ELR (cell line): ENCODE measurements at places on chromosomes 6 and 20.

DNA sequence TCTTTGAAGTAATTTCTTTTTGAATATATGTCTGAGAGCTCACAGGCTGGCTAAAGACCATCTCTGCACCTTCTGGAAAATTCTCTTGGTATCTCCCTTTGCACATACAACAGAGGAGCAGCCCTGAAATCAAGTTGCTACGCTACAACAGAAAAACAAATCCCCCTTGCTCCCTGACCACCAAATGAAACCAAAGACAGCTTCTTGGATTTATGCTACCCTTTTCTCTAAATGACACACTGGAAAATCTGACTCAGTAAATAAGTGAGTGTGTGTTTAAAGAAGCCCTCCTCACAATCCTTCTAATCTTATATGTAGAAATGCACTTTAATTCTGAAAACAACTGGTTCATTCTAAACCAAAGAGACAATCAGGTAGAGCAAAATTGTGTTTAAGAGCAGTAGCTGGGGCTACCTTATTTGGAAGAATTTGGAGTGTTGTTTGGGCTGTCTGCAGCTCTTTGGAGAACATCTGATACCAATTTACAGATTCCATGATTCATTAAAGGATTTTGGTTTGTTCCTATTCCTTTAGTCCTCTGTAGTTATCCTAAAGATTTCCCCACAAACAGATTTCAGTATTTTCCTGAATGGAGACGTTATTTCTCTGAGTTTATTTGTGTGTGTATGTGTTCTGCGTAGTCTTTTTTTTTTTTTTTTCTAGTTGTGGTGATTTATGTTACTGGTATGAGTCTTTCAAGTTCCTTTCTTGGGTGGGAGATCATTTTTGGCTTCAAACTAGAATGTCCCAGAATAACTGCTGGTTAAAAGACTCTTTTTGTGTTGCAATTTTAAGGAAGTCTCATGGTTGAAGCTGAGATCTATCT lies 36.4 kb upstream of the UTRN start:
- peak; percentile 15 for DNase-seq

GRCh38 chr6:3808759-3809514 lies 40.2 kb upstream of the FAM50B start:
- peak; percentile 94 for DNase-seq

GRCh38 chr6:75429061-75429703 lies 64.4 kb downstream of the FILIP1 start:
- no peak for DNase-seq

- DNase-seq = no peak
These were observed 369.8 kb downstream of the CDH4 start for GRCh38 chr20:61621852-61622251.

- DNase-seq = peak; percentile 66
These were observed 124.5 kb downstream of the MRPL14 start for GRCh38 chr6:44002593-44003344.

GRCh38 chr6:126812010-126812409 lies 306.5 kb upstream of the RSPO3 start:
- DNase-seq = no peak

DNA sequence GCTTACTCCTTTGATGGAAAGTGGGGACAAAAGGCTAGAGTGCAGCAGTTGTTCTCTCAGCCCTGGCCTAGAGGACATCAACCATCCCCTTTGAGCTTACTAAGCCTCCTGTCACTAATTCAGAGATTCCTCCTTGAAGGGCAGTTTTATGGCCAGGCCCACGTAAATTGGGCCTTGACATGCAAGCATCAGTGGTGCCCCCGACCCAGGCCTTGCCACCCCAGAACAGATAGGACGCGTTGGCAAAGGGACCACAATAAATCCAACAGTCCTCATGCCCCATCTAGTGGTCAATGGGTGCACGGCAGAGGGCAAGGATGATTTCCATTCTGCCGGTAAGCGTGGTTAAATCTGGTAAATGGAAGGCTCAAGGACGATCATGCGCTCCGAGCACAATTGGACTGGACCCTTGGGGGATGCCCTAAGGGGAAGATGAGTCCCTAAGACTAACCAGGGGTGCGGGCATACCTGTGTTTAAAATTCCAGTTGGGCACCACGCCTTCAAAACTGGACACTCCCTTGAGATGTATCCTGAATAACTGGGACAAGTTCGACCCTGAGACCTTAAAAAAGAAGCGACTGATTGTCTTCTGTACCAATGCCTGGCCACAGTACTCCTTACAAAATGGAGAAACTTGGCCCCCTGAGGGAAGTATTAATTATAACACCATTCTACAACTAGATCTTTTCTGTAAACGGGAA lies 32.6 kb downstream of the CEP85L start:
- DNase-seq = peak; percentile 56

GRCh38 chr6:70336996-70337742 lies 34.3 kb upstream of the COL9A1 start:
- no peak for DNase-seq

DNA sequence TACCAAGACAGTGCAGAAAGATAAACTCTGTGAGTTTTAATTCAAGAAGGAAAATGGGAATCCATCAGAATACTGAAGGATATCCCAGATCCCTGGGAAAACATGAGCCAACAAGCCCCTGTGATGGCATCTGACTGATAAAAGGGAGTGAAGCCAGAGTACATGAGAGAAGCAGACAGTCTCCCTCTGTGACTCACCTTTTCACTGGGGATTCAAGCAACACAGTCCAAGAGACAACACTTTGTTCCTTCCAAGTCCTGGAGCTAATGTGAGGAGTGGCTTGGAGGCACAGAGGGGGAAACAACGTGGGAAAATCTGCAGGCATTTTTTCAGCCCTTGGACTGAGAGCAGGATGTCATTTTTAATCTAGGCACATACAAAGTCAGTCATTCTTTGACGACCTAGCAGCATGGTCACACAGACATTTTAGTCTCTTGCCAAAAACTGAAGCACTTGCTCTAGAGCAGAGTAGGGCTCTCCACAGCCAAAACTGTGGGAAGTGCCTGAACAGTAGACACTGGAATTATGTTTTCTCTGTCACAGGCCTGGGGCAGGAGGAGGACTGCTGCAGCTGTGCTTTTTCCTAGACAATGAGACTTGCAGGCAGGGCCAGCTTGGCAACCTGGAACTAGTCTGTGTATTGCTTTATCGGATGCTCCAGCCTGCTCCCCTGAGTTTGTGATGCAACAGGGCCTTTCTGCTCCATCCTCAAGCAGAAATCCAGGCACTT lies 465.0 kb upstream of the GJE1 start:
- no peak for DNase-seq

DNA sequence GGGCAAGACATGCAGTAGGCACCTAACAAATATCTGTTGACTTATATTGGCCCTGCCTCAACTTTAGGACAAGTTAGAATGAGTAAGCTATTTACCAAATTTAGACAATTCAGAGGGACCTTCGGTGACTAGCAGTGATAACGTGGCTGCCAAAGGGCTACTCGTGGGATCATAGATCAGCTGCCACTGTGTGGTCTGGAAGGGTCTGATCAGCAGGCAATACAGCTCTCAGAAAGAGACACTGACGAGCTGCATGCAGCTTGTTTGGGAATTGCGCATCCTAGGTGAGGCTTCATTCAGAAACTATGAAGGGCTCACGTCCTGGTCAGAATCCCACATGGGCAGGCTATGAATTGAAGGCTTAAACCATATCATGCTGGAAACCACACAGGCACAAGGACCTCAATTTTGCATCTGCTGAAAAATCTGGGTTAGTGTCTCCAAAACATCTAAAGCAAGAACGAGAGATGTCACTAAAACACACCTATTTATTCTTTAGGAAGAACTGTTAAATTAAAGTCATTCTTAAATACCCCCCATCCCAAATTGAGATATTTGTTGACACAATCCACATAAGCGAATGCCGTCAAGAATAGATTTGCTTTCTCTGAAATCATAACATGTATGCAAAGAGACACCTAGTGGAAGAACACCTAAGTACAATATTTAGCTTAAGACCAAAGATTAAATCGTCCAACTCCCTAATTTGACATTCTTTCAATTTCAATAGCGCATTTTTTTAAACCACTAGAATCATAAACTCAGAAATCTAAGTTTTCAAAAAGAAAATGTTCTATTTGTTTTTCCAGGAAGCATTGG lies 79.6 kb downstream of the IPCEF1 start:
- DNase-seq = peak; percentile 61

GRCh38 chr6:131914967-131915751 lies 36.0 kb downstream of the CCN2 start:
- DNase-seq = peak; percentile 85

DNA sequence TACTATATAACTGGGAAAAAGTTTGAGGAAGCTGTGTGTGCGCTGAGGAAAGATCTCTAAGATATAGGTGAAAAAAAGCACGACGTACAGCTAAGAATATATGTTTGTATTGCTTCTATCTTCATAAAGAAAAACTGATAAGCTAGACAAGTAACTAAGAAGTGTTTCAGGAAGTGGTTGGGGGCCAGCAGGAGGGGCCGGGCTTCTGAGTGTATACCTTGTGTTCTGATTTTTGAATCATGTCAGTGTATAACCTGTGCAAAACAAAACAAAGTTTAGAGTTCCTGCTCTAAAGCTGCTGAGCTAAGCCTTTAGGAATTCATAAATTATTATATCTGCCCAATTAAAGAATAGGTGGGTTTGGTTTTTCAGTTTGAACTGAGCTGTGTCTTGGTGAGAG lies 7.9 kb upstream of the OSER1 start:
- no peak for DNase-seq

- DNase-seq = no peak
These were observed 79.6 kb upstream of the AHI1 start for GRCh38 chr6:135577059-135577538.

GRCh38 chr6:114346451-114346850 lies 3.6 kb upstream of the HS3ST5 start:
- no peak for DNase-seq

DNA sequence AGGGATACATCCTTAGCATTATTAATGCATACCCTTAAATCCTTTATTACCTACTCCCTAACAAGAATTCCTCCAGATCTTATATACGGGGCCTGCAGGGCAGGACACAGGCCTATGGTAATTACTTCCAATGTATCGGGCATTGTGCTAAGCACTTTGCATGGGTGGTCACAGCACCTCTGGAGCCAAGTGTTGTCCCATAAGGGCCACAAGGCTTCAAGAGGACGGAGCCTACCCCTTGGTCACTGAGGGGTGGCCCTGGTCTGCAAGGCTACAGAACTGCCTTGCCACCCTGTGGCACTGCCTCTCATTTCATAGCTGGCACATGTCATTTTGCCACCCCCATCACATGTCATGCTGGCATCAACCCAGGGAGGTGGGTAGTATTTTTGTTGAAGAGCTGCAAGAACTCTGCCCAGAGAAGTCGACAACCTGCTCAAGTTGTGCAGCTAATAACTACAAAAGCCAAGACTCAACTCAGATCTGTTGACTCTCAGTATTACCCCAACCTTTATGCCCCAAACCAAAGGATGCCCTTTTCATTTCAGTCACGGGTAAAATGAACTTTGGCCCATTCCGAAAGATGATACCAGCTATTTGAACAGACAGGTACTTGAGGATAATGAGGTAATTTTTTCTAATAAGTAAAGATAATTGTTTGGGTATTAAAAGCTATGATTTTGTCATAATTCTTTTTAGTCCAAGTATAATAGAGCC lies 144.1 kb upstream of the AKAP12 start:
- no peak for DNase-seq

- DNase-seq = no peak
These were observed 883.6 kb upstream of the FLRT3 start for GRCh38 chr20:15220778-15221565.

DNA sequence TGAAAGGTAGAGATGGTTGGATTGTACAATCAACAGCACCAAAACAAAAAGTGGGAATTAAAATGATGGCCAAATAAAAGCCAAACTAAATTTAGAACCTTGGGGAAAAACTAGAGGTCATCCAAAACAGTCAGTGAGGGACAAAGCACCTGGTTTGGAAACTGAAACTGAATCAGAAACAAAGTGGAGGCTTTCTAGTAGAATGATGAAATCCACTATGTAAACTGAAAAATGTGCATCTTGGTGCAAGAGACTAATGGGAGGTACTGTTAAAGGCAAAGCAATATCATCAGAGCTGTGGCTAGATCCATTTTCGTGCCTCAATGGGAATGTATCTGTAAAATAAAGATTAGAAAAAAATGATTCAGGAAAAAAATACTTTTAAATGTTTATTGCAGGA lies 380.0 kb upstream of the GJE1 start:
- peak; percentile 13 for DNase-seq

DNA sequence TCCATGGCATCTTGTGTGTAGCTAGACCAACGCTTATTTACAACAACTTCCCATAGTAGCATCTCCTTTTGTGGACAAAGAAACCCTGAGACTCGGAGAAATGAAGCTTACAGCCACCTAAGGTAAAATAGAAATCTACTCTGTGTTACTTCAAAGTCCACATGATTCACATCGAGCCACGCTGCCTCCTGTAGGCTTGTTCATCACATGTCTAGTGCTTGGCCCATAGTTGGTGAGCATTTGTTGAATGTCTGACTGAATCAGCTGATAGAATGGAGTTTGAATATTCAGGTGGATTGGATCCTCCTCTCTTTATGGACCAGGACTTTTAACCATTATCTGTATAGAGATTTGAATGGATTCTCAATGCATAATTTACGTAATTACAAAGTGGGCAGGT lies 130.7 kb downstream of the CCDC170 start:
- DNase-seq = no peak
